LoVo (cell line): ENCODE measurements at places on chromosomes 3 and 15.

DNA sequence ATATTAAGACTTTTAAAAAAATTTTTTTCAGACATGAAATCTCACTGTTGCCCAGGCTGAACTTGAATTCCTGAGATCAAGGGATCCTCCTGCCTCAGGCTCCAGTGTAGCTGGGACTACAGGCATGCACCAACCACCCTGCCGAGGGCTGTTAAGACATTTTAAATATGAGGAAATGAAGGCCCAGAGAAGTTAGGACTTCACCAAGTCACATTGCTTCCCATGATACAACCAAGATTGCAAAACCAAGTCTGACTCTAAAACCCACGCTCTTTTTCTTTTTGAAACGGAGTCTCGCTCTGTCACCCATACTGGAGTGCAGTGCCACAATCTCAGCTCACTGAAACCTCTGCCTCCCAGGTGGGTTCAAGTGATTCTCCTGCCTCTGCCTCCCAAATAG is 28.0 kb downstream of the PTPN9 start:
- no peak for DNase-seq

GRCh38 chr3:61060411-61060861 is 190.8 kb downstream of the FHIT start:
- no peak for DNase-seq

DNA sequence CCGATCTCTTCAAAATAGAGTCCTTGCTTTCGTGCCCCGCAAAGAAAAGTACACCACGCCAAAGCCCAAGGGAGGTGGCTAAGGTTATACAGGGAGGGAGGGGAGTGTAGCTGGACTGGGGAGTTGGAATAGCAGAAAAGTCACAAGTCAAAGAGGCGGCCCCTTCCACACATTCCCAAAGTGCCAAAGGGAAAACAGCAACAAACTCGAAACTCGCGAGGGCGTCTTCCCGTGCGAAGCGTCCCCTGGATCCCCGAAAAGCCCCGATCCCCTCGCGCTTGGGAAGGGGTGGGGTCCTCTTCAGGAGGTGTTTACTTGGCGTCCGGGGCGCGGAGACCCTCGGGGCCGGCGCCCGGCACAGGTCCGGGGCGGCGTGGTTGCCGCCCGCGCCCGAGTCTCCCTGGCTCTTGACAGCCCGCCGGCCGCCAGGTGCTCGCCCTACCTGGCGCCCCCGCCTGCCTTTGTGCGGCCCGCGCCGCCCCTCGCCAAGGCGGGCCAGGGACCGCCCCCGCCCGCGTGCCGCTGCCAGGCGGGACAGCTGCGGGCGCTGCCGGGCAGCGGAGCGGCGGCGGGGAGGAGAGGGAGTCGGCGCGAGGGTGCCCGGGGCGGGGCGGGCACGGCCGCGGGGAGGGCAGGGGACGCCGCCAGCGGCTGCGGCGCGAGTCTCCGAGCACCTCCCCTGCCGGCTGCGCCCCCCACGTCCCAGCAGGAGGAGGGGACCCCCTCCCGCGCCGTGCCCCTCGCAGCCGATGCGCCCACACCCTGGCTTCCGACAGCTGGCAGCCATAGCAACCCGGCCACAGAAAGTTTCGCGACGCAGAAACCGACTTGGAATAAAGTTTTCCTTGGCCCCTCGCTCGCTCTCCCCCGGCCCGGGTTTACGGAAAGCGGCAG is 966 bp downstream of the MYO1E start:
- peak; percentile 55 for DNase-seq

GRCh38 chr15:64006642-64007041 is 39.6 kb downstream of the DAPK2 start:
- peak; percentile 44 for DNase-seq

- peak; percentile 95 for DNase-seq
Observed at GRCh38 chr3:12967606-12968351, 105.5 kb downstream of the IQSEC1 start.

GRCh38 chr3:42533161-42533897 is 30.9 kb downstream of the VIPR1 start:
- DNase-seq, result no peak

- no peak for DNase-seq
Observed at GRCh38 chr3:114823061-114823460, 324.0 kb downstream of the ZBTB20 start.
